Left lung (tissue), 14 donors: ENCODE measurements at places on chromosomes 1 and 21. TPM values are rescaled to one million over a fixed set of nuclear protein-coding genes. Genes with fewer than 3 reads are reported as not detected.

Gene CD1B
- total RNA-seq: not detected

Gene COL9A2
- total RNA-seq: 1.1 TPM

DNA sequence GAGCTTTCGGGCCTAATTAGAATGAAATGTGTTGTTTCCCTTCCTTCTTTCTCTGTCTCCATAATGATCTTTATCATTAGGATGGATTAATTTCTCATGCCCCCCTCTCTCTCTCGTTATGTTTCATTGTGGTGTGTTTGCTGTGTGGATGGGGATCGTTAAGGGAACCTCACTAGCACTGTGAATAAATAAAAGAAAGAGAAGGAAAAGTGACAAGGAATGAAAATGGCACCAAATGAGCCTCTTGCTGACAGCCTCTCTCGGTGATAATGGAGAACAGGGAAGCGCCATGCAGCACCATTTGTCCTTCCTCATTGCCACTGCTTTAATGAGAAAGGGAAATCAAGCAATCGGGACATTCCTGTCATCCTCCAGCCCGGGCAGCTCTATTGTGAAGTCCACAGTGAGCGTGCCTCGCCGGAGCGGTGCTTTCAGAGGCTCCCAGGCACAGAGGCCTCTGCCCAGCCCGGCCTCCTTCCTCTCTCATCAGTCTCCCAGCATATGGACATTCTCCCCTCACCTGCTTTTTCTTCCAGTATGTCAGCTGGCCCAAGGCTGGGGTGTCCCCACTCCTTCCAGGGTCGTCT lies 265.7 kb upstream of the TMEM51 start:
- peaks cover 3% of the 10 kb centered on the region for H3K27me3 ChIP-seq
- no peak overlapping the region for H3K27ac ChIP-seq

GRCh38 chr1:234106032-234106431 lies 201.6 kb downstream of the SLC35F3 start:
- no peaks in the 10 kb centered on the region for H3K36me3 ChIP-seq
- no peak for DNase-seq
- no peaks in the 10 kb centered on the region for H3K4me1 ChIP-seq
- H3K4me3 ChIP-seq: no peak overlapping the region
- H3K27ac ChIP-seq: no peak overlapping the region

- no peak overlapping the region for H3K4me3 ChIP-seq
- DNase-seq: no peak
- H3K27me3 ChIP-seq: no peaks in the 10 kb centered on the region
- no peaks in the 10 kb centered on the region for H3K4me1 ChIP-seq
- peaks cover 11% of the 10 kb centered on the region for H3K36me3 ChIP-seq
- no peak overlapping the region for H3K27ac ChIP-seq
Measured at GRCh38 chr1:155513300-155513916, 49.2 kb downstream of the ASH1L start.

DNA sequence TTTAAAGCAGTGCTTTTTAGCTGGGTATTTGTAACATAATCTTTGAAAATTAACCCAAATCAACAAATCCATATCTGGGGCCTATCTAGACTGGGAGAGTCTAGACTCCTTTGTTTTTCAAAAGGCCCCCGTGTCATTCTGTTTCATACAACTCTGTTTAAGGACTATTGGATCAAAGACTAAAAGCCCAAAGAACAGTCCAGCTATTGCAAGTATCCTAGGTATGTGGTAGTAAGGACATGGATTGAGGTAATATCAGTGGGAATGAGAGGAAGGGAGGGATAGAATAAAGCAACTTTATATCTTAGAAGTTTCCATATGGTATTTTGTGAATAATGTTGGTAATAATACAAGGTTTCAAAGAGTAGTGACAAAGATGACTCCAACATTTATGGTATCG lies 18.2 kb downstream of the KIF1B start:
- no peak overlapping the region for H3K27ac ChIP-seq
- no peak for DNase-seq
- no peaks in the 10 kb centered on the region for H3K27me3 ChIP-seq
- no peaks in the 10 kb centered on the region for H3K4me1 ChIP-seq
